ENCODE measurements at places on chromosomes 1 and 21.

DNA sequence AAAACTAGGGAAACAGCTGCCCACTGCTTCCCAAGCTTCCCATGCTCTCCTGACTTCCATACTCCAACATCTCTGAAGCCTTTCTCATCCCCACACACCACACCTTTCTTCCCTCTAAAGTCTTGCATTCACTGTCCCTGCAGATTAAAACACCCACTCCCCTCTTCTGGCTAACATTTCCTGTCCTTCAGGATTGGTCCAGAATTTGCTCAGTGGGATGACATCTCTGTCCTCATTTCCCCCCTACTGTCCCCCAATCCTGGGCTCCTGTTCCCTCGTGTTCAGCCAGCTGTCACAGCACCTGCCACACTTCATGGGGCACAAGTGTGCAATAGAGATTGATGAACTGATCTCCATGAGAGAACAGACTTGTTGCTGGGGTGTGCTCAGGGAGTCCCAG is 82.7 kb downstream of the KCND3 start:
- DNase-seq: no peak

DNA sequence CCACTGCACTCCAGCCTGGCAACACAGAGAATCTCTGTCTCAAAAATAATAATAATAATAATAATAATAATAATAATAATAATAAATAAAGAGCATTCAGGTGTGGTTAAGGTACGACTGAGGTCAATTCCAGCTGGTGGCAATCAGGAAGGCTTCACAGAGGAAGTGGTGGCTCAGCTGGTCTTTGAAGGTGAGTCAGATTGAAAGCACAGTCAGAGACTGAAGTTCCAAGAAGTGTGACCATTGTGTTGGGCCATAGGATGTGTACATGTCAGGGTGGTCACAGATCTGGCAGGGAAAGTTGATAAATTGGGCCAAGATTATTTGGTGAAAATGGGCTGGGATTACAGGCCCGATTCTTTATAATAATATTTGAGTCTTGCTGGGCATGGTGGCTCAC is 31.0 kb upstream of the MED18 start:
- no peak for DNase-seq

- no peak for DNase-seq
Measured at GRCh38 chr1:60129911-60130310, 56.3 kb upstream of the C1orf87 start.

DNA sequence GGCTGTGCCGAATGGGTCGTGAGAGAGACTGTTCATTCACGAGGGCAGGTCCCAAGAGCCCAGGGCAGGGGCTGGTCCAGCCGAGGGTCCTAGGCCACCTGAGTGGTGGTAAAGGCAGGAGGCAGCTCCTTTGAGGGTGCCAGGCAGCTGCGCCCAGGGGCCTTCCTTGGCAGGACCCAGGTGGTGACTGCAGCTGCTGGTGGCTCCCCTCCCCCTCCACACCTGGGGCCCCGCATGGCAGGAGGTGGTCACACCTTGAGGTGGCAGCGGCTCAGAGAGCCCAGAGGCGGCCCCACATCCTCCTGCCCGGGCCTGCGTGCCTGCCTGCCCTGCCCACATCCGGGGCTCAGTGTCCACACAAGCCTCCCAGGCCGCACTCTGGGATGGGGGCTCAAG is 9.8 kb upstream of the PLCH2 start:
- DNase-seq: no peak

DNA sequence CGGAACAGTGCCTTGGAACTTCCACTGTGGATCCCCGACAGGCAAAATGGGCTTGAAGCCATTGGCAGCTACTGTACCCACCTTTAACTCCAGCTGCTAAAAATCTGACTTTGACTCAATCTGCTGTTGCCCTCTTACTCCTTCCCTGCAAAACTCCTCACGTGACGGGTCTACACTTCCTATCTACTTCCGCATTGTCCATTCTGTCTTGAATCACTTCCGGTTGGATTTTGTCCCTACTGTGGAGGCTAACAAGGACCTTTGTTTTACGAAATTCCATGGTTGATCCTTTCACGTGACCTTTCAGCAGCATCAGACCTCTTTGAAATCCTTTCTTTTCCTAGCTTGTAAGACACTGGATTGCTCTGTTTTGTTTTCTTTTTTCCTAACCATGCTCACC is 268.4 kb downstream of the PRDM2 start:
- DNase-seq: no peak

DNA sequence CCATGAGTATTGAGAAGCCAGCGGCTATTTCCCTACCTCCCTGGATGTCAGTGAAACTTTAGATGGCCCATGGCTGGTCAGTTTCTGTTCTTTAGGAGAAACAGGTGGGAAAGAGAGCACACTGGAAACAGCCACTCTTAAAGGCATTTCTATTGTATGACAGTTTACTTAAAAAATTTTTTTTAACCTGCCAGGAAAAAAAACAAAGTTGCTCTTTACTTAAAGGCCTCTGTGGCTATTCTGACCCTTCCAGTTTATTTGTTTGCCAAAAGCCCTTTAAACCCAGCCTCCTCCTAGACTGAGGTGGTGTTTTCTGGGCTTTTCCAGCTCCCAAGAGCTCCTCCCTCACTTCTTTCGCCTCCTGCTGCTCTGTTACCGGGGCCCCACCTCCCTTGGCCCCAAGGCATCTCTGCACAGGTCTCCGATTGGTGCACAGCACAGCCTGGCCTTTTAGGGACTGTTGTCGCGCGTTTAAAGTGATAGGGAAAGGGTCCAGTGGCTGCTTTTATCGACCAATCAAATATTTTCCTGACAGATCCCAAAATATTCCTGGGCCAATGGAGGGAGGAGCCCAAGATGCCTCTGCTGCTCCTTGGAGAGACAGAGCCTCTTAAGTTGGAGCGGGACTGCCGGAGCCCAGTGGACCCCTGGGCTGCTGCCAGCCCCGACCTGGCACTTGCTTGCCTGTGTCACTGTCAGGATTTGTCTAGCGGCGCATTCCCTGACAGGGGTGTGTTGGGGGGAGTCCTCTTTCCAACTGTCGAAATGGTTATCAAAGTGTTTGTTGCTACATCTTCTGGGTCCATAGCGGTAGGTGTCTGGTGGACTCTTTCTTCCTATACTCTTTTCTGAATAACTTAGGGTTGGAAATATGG is at the start of gene SH3BGR:
SH3BGR (plus strand) TSS at position 639 of the 875 bp plus-strand sequence; CDS start at position 766, 127 bp downstream.
- DNase-seq: no peak

- no peak for DNase-seq
Measured at GRCh38 chr1:110035236-110035752, 870 bp downstream of the STRIP1 start.

DNA sequence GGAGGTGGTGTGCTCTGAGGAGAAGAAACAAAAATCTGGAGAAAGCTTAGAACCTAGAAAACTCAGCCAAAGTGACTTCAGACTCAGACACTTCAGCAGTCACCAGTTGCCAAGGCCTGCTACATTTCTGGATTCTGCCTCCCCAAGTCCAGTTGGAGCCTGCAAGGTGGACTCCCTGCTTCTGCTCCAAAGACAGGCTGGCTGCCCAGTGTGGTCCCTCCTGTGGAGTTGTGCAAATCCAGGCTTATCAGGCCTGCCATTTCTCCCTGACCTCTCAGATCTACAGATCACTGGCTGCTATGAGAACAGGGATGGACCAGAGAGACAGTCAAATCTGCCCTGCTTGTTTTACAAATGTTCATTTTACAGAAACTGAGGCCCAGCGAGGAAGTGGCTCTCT is 9.9 kb downstream of the CACHD1 start:
- DNase-seq: no peak

- DNase-seq: peak; percentile 70
Measured at GRCh38 chr21:41283211-41283818, 33.3 kb upstream of the FAM3B start.

DNA sequence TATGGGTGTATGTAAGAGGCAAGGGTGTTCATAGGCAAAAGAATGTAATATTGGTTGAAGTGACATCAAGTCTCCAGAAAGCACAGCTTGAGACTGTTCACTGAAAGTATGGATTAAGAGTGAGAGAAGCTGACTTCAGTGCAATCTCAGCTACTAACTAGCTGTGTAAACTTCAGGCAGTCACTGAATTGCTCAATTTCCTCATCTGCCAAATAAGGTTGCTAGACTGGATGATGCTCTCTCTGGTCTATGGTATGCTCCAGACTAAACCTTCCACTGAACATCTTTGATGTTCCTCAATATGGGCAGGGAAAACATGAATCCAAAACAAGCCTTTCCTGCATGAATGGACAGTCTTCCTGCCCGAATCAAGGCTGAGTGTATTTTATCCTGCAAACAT is 111.8 kb upstream of the USH2A start:
- no peak for DNase-seq

DNA sequence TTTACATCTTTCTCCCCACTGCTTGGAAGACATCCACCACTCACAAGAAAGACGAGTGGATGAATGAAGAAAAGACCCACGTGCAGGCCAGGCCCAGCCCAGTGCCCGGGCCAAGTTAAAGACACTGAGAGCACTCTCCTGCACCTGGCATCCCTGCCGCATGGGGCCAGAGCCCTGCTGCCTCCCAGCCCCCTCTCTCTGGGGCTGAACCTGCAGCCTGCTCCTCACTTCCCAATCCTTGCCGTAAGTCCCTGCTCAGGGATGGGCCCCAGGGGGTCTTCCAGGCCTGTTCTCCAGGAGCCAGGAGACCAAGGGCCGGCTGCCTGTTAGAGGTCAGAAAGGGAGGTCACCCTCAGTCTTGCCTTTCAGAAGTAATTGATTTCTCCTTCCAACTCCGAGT is 168.5 kb upstream of the ZC3H12A start:
- no peak for DNase-seq

- no peak for DNase-seq
Measured at GRCh38 chr21:41431788-41432548, 5.9 kb downstream of the MX1 start.

GRCh38 chr1:109617291-109617801 is 2.1 kb downstream of the GNAT2 start:
- DNase-seq: no peak

GRCh38 chr1:238123201-238123600 is 232.5 kb upstream of the ZP4 start:
- no peak for DNase-seq

GRCh38 chr1:203180611-203181330 is 5.1 kb upstream of the MYBPH start:
- DNase-seq: no peak

- no peak for DNase-seq
Measured at GRCh38 chr1:116558140-116558549, 12.7 kb downstream of the CD58 start.

DNA sequence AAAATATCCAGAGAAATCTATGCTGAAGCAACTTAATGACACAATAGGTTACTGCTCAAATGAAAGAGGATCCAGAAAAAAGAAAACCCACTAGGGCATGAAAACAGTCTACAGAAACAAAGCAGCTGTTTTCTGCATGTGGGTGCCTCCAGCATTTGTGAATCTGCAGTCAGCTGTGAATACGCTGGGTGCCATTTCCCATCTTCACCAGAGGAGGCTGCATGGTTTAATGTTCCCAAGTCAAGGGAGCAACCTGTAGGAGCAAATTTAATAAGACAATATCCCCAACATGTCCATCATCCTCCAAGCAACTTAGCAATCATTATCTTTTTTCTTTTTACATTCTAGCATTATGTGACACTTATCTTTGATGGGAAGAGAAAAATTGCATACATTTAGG is 396.6 kb downstream of the BRINP2 start:
- DNase-seq: peak; percentile 3

- DNase-seq: no peak
Measured at GRCh38 chr1:118266436-118266835, 81.4 kb upstream of the SPAG17 start.

DNA sequence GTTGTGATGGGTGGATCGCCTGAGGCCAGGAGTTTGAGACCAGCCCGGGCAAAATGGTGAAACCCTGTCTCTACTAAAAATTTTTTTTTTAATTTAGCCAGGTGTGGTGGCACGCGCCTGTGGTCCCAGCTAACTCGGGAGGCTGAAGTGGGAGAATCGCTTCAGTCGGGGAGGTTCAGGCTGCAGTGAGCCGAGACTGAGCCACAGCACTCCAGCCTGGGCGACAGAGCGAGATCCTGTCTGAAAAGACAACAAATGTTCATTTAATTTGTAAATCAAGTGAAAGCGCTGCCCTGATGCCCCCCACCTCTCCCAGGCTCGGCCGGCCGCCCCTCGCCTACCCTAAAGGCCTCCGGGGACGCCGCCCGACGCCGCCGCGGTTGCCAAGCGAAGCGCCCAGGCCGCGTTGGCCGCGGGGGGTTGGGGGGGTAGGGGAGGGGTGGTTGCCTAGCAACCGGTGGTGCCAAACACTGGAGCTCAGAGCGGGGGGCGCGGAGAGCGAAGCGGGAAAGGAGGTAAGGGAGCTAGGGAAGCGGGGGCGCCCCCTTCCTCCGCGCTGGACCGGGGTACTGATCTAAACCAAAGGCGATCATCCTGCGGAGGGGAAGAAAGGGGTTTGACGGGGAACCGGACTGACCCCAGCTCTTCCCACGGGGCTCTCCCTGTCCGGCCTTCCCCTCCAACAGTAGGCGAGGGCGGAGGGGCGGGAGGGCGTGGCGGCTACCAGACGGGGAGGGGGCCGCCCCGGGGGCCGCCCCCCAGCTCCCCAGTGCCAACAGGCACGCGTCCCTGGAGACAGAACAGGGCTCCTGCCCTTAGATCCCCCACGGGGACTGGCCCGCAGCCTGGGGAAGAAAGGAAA is at the start of gene TEKT2:
TEKT2 (plus strand) TSS at position 460 of the 862 bp plus-strand sequence. CDS start 828 bp downstream, outside the sequence.
- peak; percentile 63 for DNase-seq

- no peak for DNase-seq
Measured at GRCh38 chr1:26526287-26526686, 3.3 kb upstream of the RPS6KA1 start.

DNA sequence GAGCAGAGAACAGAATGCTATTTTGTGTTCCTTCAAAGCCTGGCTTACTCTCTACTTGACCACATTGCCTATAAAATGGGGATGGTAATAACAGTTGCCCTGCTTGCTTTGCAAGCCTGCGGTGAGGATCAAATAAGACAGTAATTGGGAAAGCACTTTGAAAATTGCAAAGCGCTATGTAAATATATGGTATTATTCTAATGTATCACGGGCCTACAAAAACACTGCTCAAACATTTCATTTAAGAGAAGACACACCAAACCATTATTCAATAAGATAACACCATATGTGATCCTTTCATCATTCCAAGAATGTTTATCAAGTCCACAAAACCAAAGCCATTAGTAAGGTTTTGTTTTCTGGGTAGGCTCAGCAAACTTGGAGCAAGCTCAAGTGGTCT is 208.4 kb downstream of the ROR1 start:
- DNase-seq: no peak

DNA sequence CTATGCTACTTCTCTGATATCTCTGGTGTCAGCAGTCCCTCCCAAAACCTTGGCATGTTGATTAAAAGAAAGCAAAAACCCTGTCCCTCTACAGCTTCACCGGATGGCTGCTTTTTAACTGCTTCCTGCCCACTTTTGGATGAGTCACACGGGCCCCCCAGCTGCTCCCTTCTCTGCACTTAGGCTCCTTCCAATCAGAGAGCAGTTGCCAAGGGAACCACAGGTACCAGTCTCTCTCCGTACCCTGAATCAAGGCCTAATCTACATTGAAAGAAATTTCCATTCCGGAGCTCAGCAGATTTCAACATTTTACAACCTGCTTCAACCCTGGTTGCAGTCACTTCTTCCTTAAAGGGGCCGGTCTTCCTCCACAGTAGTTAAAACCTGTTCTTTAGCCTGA is 70.6 kb upstream of the GJB5 start:
- no peak for DNase-seq
